Astrocyte (in vitro differentiated cells and primary cell): ENCODE measurements at places on chromosomes 2 and 18.

GRCh38 chr2:28835781-28836180 lies 25.1 kb downstream of the SPDYA start:
- no peak for DNase-seq

GRCh38 chr18:44871771-44872170 lies 191.1 kb downstream of the SETBP1 start:
- no peak for DNase-seq

DNA sequence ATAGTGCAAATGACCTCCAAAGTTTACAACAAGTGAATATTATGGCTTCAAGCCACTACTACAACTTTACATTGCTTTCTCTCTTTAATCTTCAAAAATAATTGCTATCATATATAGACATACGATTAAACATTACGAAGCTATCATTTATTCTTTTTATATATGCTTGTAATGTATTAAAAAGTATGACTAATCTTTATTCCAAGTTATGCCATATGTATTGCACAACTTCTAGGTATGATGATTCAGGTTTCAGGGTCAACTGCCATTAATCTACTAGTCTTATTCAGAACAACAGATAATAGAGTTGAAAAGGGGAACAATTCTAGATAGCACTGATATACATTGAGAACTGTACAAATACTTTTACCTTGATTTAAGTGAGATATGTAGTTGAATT lies 506.2 kb upstream of the TMEFF2 start:
- no peak for DNase-seq

DNA sequence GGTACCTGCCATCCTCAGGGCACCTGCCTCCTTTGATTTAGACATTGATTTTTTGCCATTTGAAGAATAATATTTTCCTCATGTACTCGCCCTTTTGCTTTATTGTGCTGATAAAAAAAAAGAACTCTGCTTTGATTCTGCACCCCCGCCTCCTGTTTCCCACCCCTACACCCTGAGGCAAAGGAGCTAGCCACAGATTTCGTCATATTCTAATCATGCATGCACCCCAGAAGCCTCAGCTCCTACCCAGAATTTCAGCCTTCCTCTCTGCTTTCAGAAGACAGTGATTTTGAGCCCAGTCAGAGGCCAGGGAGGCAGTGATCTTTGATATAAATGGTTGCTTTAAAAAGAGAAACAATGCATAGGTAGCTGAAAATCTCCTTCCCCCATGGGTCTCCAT lies 329.0 kb downstream of the PTPRM start:
- no peak for DNase-seq

- DNase-seq = peak; percentile 31
Measured at GRCh38 chr18:10787293-10787901, 261.6 kb downstream of the NAPG start.
